ENCODE measurements at places on chromosomes 11 and 22. TPM values are rescaled to one million over a fixed set of nuclear protein-coding genes. Genes with fewer than 3 reads are reported as not detected.

DNA sequence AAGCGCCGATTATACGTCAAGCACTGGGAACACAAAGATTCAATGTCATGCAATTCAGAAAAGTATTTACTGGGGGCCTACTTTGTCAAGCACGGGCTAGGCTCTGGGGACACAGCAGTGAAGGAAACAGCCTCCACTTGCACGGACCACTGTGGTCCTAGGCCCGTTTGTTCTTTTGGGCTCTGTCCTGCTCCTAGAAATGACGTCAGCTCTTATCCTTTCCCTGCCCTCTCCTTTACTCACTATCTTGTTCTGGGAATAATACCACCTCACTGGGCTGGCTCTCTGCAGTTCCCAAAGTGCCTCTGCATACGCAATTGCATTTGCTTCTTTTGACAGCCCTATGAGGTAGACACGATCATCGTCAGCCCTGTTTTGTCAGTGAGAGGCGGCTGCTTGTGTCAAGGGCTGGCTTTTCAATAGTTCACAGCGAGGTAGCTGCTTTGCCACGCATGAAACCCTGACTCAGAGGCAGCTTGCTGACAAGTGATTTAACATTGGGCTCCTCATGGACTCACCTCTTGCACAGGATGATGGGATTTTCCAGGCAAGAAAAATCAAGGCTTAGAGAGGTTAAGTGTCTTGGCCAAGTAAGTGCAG is 22.9 kb upstream of the IGSF22 start:
- no peaks in the 10 kb centered on the region for H3K4me1 ChIP-seq
- H3K4me3 ChIP-seq, result no peak overlapping the region
- DNase-seq, result no peak

Gene IGLL1
- not detected for total RNA-seq

DNA sequence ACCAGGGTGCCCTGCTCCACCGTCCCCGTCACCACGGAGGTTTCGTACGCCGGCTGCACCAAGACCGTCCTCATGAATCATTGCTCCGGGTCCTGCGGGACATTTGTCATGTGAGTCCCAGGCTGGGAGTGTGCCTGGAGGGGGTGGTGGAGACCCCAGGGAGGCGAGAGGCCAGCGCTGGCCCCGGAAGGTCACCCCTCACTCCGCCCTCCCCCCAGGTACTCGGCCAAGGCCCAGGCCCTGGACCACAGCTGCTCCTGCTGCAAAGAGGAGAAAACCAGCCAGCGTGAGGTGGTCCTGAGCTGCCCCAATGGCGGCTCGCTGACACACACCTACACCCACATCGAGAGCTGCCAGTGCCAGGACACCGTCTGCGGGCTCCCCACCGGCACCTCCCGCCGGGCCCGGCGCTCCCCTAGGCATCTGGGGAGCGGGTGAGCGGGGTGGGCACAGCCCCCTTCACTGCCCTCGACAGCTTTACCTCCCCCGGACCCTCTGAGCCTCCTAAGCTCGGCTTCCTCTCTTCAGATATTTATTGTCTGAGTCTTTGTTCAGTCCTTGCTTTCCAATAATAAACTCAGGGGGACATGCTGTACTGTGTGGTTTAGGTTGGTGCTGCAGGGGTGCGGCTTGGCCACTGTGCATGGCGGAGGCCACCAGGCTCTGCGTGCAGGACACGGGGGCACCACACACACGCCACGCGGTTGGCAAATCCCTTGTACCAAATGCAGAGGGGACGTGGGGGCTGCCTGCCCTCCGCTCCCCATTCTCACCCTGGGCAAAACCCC is 35.4 kb downstream of the MUC2 start:
- no peaks in the 10 kb centered on the region for H3K27me3 ChIP-seq
- no peaks in the 10 kb centered on the region for H3K36me3 ChIP-seq
- H3K4me1 ChIP-seq, result no peaks in the 10 kb centered on the region
- no peak for DNase-seq
- H3K4me3 ChIP-seq, result no peak overlapping the region

Gene PARVA
- total RNA-seq, result 49.6 TPM

- H3K27me3 ChIP-seq, result no peaks in the 10 kb centered on the region
- peak; percentile 86 for DNase-seq
- no peak overlapping the region for H3K27ac ChIP-seq
- H3K4me3 ChIP-seq, result no peak overlapping the region
- H3K36me3 ChIP-seq, result no peaks in the 10 kb centered on the region
Measured at GRCh38 chr11:45105233-45105983, 41.0 kb upstream of the PRDM11 start.

- no peaks in the 10 kb centered on the region for H3K4me1 ChIP-seq
- H3K27me3 ChIP-seq, result no peaks in the 10 kb centered on the region
- no peaks in the 10 kb centered on the region for H3K36me3 ChIP-seq
- DNase-seq, result peak; percentile 2
- H3K4me3 ChIP-seq, result no peak overlapping the region
Measured at GRCh38 chr22:47001288-47001687, 238.8 kb downstream of the TBC1D22A start.

Measured in lung (tissue), 17 donors.